NCI-H1417 treated with DMSO at 0.1 percent for 48 hours (cell line): ENCODE measurements at places on chromosomes 1 and 21.

- DNase-seq, result no peak
Observed at GRCh38 chr1:41488040-41488951, 3.8 kb upstream of the EDN2 start.

DNA sequence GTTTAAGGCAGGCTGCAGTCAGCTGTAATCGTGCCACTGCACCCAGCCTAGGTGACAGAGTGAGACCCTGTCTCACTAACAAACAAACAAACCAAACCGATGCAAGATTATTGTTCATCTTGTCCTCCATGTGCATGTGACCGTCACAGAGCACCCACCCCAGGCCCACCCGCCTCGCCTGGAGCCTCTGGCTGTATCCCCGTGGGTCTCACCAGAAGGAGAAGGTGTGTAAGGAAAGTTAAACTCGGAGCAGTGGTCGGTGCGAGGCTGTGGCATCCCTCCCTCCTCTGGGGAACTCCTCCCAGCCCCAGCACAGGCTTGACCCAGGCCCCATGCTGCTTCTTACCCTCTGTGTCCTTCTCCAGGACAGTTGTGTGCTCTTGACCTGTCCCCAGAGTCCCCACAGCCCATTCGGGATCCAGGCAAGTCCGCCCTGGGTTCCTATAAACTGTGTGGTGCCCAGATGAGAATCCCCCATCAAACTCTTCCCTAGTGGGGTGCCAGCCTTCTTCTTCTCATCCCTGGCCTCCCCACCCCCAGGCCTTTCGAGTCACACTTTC, 318.4 kb downstream of the AJAP1 start:
- DNase-seq, result no peak

- no peak for DNase-seq
Observed at GRCh38 chr1:34946211-34946610, 16.8 kb upstream of the DLGAP3 start.

DNA sequence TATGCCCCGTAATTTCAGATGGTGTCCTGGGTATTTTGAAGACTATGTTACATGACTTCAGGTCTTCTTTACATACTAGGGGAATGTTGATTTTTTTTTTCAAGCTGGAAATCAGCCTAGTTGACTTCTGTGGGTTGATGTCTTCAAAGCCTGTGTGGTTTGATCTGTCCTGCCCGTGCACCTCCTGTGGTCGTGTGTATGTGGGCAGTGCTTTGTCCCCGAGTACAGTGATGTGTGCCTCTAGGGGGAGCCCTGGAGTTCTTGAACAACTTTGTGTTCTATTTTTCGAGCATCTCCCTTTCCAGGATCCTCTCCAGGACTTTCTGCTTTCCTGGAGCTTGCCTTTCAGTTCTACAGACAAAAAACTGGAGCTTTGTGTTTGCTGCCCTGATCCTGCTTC, 28.9 kb downstream of the OBSCN start:
- DNase-seq, result no peak

GRCh38 chr1:195899762-195900352, 708.4 kb downstream of the KCNT2 start:
- DNase-seq, result no peak
